Daoy (cell line): ENCODE measurements at places on chromosomes 7 and 10. TPM values are rescaled to one million over a fixed set of nuclear protein-coding genes. Genes with fewer than 3 reads are reported as not detected.

NME8 gene
- not detected in 2 replicates for total RNA-seq

DNA sequence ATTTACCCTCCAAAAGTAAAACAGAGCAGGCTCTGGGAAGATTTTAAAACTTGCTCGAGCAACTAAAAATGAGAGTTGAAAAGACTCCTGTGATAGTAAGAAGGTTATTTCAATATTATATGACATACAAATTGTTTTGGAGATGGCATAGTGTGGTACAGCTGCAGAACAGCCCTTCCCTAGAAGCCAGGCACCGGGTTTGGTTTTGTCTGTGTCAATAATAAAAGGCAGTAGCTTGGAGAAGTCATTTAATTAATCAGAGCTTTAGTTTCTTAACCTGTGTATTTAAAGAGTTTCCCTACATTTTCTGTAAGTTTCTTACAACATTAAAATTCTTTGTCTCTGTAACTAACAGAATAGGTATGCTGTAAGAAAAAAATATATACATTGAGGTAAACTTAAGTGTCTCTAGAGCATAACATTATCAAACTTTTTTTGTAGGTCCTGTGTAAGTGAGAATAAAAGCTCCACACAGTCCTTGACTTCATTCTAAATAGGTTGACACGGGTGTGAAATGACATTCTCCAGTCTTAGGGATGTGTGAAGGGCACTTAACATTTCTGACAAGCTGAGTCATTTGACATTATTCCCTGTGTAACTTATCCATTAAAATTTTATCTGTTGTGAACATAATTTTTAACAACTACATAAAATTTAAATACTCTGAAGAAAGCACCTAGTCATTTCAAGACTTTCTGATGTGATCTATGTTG lies 425.0 kb upstream of the ETV1 start:
- DNase-seq: no peak

C10orf88 gene
- total RNA-seq: 4.1 and 6.7 TPM in 2 replicates

AS3MT gene
- total RNA-seq: 0.34 and 0.54 TPM in 2 replicates

- DNase-seq: peak; percentile 75
Measured at GRCh38 chr10:118241229-118242137, 100.6 kb downstream of the FAM204A start.

DNA sequence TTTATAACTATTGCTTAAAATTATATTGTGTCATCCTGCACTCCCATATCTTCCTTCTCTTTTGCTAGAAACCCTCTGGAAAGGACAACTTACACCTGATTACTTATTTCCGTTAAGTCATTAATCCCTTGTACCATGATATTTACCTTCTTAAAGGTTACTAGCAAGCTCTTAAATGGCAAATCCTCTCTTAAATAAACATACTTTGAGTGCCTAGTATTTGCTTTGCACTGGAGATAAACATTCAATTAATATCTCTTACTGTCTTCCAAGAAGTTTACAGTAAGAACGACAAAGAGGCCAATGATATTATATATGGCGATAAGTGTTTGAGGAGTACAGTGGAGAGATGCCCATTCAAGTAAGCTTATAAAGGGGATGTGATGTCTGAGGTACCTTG lies 278.3 kb downstream of the HGF start:
- no peak for DNase-seq

PIK3CG gene
- total RNA-seq: 0.86 and 1.5 TPM in 2 replicates

DNA sequence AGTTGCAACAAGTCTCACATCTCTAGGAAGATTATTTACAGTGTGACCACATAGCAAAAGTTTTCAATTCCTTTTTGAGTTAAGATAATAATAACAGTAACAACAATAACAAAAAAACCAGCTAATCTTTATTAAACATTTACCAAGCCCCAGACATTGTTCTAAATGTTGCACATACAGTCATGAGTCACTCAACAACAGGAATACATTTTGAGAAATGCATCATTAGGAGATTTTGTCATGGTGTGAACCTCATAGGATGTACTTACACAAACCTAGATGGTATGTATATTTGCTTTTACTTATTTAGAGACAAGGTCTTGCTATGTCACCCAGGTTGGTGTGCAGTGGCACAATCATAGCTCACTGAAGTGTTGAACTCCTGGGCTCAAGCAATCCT lies 52.0 kb downstream of the SPAM1 start:
- no peak for DNase-seq

DNA sequence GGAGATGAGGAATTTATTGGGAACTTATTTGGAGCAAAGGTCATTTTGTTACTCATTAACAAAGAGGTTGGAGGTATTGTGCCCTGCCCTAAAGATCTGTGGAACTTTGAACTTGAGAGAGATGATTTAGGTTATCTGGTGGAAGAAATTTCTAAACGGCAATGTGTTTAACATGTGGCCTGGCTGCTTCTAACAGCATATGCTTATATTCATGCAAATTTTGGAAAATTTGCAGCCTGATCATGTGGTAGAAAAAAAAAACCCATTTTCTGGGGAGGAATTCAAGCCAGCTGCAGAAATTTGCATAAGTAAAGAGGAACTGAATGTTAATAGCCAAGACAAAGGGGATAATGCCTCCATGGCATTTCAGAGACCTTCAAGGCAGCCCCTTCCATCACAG lies 10.7 kb upstream of the PANK1 start:
- DNase-seq: no peak

TFPI2 gene
- 108 and 113 TPM in 2 replicates for total RNA-seq

DNA sequence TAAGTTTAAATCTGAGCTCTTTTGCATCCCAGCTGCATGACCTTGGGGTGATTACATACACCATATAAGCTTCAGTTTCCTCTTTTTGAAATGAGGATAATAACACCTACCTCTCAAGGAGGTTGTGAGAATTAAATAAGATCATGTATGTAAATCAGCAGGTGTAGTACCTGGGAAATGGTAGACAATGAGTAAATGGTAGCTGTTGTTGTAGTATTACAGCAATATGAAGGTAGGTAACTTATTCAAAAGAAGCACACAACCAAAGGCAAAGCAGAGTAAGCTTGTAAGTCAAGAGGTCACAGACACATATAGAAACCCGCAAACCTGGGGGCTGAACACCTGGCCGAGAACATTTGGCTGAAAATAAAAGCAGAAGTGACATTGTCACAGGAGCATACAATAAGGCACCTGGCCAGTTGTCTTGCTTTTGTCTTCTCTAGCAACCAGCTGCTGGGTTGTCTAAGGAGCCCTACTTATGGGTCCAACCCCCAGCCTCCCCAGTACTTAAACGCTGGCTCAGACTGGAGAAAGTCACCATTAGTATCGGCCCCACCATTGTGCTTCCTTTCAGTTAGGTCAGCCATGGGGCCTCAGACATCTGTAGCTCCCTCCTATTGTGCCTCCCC lies 203.6 kb upstream of the MKLN1 start:
- DNase-seq: no peak

DNA sequence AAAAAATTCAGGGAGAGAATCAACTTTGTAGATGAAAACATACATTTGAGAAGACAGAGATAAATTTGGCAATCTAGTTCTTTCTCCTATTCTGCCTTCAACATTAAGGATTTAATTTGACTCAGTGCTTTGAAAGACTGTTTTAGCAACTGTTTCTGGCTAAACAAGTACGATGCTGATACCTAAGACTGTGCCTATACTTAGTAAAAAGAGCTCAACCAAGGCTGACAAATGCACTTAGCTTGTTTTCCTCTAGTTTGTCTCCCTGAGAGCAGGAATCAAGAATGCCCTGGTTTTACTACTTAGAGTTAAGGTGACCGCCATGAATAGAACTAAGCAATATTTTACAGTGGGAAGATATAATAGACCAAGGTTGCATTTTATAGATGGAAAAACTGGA lies 49.5 kb downstream of the NRP1 start:
- DNase-seq: no peak

DNA sequence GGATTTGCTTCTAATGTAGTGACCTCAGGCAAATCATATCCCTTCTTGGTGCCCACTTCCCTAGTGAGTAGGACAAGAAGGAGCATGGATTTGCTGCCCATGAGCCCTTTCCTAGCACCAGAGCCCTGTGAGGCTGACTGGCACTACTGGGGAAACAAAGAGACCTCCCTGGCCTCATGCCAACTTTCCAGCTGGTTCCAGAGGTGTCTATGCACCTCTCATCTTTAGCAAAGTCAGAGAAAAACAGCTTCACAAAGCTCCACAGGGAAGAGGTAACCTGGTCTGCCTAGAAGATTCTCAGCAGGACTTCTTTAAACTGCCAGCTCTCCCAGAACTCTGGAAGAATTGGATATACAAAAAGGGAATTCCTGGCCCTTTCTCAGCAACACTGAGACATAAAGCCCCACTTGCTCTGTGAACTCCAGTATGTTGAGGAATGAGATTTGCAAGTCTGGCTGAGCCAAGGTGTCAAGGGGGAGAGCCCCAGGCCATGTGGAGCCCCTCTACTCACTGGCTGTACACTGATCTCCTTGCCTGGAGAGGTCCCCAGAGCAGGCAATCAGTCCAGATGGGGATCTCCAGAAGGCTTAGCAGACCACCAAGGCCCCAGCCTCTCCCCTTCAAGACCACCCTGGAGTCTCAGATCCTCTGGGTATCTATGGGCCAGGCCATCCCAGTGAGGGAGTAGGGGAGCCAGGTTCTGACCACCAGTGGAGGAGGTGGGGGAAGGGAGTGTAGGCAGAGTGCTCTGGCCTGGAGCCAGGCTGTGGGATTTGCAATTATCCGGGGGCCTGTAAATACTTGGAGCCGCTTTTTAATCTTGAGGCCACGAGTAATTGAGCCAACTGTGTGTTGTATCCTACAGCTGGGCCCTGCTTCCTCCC lies 24.4 kb upstream of the RBM20 start:
- DNase-seq: no peak

- no peak for DNase-seq
Measured at GRCh38 chr10:72333112-72334015, 21.4 kb downstream of the DNAJB12 start.

DNA sequence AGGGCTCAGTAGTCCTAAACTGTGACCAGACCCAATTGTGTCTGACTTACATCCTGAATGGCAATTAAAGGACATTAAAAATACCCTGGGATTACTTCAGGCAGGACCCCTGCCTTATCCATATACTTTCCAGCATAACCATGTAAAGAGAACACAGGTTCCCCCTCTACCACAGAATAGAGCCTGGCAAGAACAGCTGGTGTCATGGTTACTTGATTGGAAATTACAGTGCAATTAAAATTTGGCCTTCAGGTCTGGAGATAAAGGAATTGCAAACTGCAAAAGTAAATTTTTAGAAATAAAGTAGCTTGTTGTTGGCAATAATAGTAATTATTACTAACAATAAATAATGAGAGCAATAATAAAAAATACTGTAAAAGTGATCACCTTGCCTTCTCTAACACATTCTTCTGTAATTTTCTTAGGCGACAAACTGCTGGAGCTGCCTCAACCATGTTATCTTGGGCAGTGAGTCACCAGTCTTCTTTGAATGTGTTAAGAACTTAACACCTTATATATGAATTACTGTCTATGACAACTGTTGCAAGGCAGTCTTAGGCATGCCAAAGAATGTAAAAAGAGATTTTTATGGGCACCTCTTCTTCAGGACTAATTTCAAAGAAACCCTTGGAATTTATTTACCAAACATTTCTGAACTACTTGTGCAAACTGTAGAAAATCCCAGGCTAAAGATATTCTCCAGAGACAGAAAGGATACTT lies 53.7 kb downstream of the HIBADH start:
- DNase-seq: peak; percentile 47

GRCh38 chr7:139680676-139681462 lies 96.9 kb downstream of the HIPK2 start:
- DNase-seq: peak; percentile 98

- no peak for DNase-seq
Measured at GRCh38 chr10:92173996-92174395, 116.9 kb downstream of the CPEB3 start.

RSPH10B gene
- 0.11 and 0.51 TPM in 2 replicates for total RNA-seq

SPOCK2 gene
- total RNA-seq: 0.29 TPM in 1 of 2 replicates, not detected in the other

DNA sequence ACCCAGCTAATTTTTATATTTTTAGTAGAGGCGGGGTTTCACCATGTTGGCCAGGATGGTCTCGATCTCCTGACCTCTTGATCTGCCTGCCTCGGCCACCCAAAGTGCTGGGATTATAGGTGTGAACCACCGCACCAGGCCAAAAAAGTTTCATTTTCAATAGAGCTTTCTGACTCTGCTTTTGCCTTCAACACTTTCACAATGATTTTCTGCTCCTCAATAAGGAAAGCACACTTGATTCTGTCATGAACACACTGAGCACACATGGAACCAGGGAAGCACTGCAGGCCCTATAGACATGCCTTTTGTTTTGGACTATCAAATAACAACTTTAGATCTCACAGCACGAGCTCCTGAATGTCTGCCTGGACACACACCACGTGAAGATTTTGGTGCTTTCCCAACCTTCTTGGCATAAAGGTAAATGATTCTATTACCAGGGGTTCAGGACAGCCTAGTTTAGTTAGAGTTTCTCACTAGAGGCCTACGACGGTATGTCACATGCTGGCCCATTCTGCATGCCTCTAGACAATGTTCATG lies 8.0 kb downstream of the RRP12 start:
- no peak for DNase-seq

DNA sequence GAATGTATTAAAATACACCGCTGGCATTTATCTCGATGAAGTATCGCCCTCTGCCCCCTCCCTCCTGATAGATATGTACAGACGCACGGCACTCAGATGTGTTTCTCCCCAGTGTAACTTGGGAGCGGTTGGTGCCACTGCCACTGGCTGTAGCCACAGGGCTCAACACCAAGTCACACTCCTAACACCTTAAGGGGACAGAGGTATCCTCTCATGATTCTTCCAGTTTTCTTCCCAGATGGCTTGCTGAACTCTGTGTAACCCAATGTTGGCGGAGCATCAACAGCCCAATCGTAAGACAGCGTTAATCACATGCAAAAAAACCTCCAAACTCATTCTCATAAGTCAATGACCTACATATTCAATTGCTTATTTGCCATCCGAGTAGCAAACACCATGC lies 35.5 kb downstream of the CTBP2 start:
- no peak for DNase-seq

CALHM2 gene
- total RNA-seq: 1.9 and 3.8 TPM in 2 replicates

DNA sequence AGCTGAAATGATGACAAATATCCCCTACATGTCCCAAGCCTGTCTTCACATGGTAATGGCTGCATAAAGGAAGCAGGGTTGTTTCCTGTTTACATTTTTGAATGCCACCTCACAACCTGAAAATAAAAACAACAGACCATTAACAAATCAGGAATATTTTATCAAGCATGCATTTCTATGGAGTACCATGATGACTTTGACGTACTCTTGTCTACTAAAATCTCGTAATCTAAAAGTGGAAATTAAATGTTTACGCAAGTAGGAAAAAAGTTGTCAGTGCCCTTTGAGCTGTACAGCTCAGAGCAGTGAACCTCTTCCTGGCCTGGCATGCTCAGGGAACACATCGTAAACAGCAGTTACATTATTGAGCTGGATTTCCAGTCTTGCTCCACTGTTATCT lies 194.1 kb downstream of the INHBA start:
- DNase-seq: no peak

GRCh38 chr10:74855027-74855426 lies 28.6 kb downstream of the KAT6B start:
- DNase-seq: no peak

GRCh38 chr10:5942474-5942873 lies 34.9 kb downstream of the IL15RA start:
- no peak for DNase-seq

DNA sequence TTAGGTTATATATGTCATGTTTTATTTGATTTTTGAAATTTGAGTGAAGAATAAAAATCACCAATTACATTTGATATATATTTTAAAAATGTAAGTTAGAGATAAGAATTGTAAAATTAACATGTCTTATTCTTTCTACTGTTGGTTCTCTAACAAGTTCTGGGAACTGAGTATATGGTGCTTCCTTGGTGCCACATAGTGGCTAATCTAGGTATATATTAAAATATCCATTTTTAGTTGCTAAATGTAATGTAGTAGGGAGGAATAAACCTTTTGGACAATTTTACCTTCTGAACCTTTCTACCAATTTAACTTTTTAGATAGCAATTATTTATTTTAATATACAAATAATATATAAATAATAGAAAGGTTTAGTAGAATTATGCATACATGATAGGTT lies 17.5 kb downstream of the CFAP69 start:
- peak; percentile 13 for DNase-seq
